ENCODE measurements at places on chromosomes 1 and 21. TPM values are rescaled to one million over a fixed set of nuclear protein-coding genes. Genes with fewer than 3 reads are reported as not detected.

Gene C1orf94
- total RNA-seq: not detected

Gene OR2C3
- not detected for total RNA-seq

Gene NPL
- 11.0 TPM for total RNA-seq

Gene RHD
- total RNA-seq: not detected

Gene TOMM40L
- 6.7 TPM for total RNA-seq

Gene TIAM1
- total RNA-seq: 135 TPM

Gene PTPRF
- total RNA-seq: 324 TPM

Gene MORC3
- 61.2 TPM for total RNA-seq

Gene FMO4
- 6.6 TPM for total RNA-seq

Gene TMEM52
- total RNA-seq: 6.0 TPM

Gene NPR1
- total RNA-seq: 19.2 TPM

Gene SPATA46
- total RNA-seq: not detected

Gene ILDR2
- total RNA-seq: not detected

Gene PADI4
- 0.81 TPM for total RNA-seq

Gene GSTM5
- total RNA-seq: 0.38 TPM

Gene PLA2G2D
- total RNA-seq: not detected

Gene NIBAN1
- total RNA-seq: 17.5 TPM

Gene ZYG11A
- total RNA-seq: 0.26 TPM

Gene TESK2
- 23.7 TPM for total RNA-seq

Gene MTARC2
- total RNA-seq: 3.4 TPM

Gene CYP4A11
- total RNA-seq: 0.32 TPM

Gene EMC1
- 57.0 TPM for total RNA-seq

Gene NEK2
- not detected for total RNA-seq

Gene XPR1
- total RNA-seq: 14.7 TPM

Gene RNU1-4
- total RNA-seq: under 0.01 TPM

Gene CAMTA1
- 41.2 TPM for total RNA-seq

Gene WNT4
- total RNA-seq: 42.7 TPM

Gene DYNLT5
- total RNA-seq: 1.1 TPM

Gene IL19
- total RNA-seq: not detected

Gene SDF4
- 63.8 TPM for total RNA-seq

Gene TMEM51
- total RNA-seq: 9.3 TPM

Gene ETV3L
- total RNA-seq: not detected

Gene LY9
- 3.5 TPM for total RNA-seq

Gene SUSD4
- 3.3 TPM for total RNA-seq

Gene EPHB2
- total RNA-seq: 2.1 TPM

Gene ERVH48-1
- not detected for total RNA-seq

Gene FCRL5
- total RNA-seq: not detected

Gene OSCP1
- 4.4 TPM for total RNA-seq

Gene PLA2G2F
- total RNA-seq: 11.9 TPM

Gene TTC22
- total RNA-seq: 64.0 TPM

Gene LCE2B
- total RNA-seq: 756 TPM

Gene RNU1-1
- total RNA-seq: under 0.01 TPM

Gene OR10J1
- not detected for total RNA-seq

Gene NID1
- total RNA-seq: 32.2 TPM

Gene RGS4
- not detected for total RNA-seq

All from suprapubic skin (tissue), 4 donors.